Activated CD8-positive, alpha-beta memory T cell treated with anti-CD3 and anti-CD28 coated beads for 24 hours (primary cell): ENCODE measurements at places on chromosomes 1 and 21.

- no peak for DNase-seq
Observed at GRCh38 chr1:34746785-34747637, 7.8 kb upstream of the GJB5 start.

- no peak for DNase-seq
Observed at GRCh38 chr1:208000504-208000903, 89.6 kb upstream of the CD34 start.

DNA sequence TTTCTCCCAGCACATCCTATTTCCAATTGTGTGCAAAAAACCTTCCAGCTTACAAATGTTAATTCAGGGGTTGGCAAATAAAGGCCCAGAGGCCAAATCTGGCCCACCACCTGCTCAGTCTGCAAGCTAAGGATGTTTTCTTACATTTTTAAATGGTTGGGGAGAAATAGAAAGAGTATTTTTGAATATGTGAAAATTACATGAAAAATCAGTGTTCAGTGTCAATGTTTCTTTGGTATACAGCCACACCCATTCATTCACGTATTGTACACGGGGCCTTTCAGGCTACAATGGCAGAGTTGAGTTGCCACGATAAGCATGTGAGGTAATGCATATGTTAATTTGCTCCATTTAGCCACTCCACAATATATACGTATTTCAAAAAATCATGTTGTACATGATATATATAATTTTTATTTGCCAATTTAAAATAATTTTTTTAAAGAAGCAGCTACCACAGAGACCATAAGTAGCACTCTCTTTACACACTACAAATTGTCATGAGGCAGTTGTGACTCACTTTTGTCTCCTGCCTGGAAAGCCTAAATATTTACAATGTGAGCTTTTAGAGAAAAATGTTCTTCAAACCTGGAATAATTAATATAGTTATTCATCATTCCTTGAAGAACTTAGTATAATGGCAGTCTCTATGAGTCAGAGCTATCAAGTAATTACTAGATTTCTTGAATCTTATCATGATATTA lies 189.6 kb downstream of the SMYD3 start:
- no peak for DNase-seq

GRCh38 chr1:31615939-31616338 lies 1.6 kb upstream of the HCRTR1 start:
- DNase-seq = no peak

DNA sequence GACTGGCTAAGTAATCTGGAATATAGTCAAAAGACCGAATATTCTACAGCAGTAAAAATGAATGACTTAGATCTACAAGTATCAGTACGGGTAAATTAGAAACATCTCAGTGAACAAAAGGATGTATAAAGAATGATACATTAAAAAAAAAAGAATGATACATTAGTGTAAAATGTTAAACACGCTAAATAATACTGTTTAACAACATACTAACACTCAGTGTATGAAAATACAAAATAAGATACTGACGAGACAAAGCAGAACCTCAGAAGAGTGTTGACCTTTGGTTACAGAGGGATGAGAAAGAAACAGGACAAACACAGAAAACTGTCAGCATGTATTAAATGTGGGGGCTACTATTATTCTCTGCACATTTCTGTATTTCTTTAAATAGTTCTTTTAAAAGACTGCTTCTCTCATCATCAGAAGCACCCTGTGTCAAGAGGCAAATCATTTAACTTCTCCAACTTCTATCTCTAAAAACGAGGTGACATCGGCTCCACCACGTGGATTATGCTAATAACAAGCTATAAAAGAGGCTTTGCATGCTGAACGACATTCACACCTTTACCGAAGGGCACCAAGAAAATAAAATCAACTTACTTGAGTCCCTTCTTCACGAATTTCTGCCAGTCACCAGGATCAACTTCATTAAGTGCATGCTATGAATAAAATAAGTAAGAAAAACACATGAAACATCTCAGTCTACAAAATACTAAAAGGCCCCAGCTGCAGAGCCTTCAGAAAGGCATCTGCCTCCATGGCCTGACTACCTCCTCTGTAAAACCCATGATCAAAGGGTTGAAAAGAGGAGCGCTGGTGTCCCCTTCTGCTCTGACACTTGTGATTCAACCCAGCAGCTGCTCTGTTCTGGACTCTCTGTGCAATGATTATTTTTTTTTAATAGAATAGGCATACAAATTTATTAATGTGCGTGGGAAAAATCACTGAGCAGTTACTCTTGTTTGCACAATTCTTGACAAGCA lies 42.5 kb downstream of the MRAP start:
- DNase-seq = no peak

DNA sequence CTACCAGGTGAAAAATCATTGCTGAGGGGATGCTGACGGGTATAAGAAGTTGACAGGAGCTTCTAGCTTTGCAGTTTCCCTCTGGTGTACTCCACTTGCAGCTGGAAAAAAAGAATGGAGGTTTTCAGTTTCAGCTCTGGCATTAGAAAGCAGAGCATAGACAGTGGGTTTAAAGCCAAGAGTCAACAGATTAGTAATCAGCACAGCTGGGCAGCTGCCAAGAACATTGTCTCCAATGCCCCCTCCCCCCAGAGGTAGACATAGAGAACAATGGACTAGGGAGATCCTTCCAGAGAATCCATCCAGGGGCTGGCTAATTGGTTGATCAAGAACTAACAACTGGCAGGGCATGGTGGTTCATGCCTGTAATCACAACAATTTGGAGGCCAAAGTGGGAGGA lies 10.1 kb upstream of the ZBTB8B start:
- DNase-seq = no peak
